NCI-H1417 treated with DMSO at 0.1 percent for 48 hours (cell line): ENCODE measurements at places on chromosomes 12 and 14.

DNA sequence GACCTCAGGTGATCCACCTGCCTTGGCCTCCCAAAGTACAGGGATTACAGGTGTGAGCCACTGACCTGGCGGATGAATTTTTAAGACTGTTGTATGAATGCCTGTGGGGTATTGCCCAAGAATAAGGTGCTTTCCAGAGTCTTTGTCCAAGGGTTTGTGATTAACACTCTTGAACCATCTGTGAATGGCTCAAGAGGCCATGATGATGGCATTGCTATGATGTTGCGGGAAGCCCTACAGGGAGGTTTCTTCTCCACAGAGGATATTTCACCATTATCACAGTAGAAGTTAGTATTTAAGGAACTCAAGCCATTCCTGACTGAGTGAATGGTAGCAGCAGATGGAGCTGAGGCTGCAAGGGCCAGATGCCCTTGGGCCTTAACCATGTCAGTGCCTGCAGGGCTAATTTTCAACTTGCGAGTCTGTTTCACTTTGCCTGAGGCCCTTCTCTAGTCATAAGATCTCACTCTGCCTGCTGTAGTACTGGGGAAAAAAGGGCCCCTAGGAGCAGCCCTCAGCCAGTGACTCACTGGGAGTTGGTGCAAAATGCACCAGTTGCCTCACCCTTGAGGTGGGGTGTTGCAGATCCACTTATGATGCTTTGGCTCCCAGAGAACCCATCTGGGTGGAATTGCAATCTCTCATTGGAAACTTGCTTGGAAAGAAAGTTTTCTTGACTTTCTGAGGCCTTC, 108.6 kb upstream of the FLRT2 start:
- DNase-seq = no peak

DNA sequence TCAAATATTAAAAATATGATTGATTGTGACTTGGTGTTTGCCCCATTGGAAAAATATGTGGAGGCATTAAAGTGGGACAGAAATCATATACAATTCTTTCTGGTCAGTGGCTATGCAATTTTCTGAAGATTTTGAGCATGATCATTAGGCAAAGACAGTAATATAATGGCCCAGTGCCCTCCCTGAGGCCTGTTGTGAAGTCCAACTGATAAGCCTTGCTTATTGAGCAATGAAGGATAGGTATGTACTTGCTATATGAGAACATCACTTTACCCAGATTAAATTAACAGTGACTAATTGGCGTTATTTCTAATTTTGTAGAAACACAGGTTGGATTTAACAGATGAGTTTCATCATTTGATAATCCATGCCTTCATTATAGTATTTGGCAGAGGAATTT, 57.1 kb downstream of the NKX2-1 start:
- DNase-seq = no peak

DNA sequence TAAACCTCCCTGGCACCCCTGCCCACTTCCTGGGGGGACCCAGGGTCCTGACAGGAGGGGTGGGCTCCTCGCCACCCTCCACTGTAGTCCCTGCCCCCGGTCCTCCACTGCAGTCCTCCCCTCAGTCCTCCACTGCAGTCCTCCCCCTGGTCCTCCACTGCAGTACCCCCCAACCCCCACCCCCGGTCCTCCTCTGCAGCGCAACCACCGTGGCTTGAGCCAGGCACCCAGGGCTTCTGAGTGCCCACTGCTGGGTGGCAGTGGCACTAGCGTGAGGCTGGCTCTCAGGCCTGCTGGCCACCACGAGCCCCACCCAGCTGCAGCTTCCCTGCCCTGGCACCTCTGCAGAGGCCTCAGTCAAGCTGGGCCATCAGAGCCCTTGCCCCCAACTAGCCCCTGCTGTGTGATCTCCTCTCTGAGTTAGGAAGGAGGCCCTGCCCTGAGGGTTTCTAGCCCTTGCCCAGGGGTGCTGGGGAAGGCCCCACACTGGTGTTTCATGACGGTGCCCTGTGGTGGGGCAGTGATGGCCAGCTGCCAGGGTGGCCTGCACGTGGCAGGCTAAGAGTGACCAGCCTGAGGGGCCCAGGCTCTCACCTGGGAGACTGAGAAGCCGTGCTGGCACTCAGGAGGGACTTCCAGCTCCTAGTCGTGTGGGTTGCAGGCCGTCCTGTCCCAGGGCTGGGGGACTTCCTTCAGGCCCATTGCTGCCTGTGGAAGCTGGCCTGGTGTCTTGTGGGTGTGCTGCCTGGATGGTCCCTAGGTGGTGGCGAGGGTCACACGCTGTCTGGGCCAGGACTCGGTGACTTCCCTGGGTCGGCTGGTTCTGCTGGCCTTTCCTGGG, 9.7 kb downstream of the CEP170B start:
- DNase-seq = no peak

- DNase-seq = no peak
Measured at GRCh38 chr14:84485036-84485435, 1044.9 kb upstream of the FLRT2 start.

- DNase-seq = no peak
Measured at GRCh38 chr14:68977718-68978171, 1.4 kb downstream of the ACTN1 start.

DNA sequence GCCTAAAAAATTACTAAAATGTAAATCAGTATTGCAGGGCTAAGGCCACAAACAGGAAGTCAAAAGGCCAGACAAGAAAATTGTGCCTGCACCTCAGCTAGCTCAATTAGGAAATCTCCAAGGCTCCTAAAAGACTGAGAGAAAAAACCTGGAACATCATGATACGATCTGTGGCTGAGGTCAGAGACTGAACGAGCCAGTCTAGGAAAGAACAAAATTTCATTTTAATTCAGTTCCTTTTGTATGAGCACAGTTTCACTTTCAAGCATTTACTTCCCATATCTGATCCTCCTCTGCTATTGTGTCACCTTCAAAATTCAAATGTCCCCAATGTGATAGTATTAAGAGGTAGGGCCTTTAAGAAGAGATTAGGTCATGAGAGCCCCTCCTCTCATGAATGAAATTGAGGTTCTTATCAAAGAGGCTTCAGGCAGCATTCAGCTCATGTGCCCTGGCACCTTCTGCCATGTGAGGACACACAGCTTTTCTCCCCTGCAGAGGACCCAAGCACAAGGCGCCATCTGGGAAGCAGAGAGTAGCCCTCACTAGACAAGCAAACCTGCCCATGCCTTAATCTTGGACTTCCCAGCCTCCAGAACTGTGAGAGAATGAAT, 14.8 kb downstream of the PRKAB1 start:
- no peak for DNase-seq
